ENCODE measurements at places on chromosomes 7 and 10.
A peak's percentile ranks its signal among the peaks of the same experiment; 100 is the strongest.

- H3K27me3 ChIP-seq = no peaks in the 10 kb centered on the region
- DNase-seq = no peak
- H3K36me3 ChIP-seq = no peaks in the 10 kb centered on the region
- no peak overlapping the region for H3K4me3 ChIP-seq
Observed at GRCh38 chr7:145082366-145083161, 246.7 kb upstream of the TPK1 start.

- no peak for DNase-seq
- H3K27me3 ChIP-seq = no peaks in the 10 kb centered on the region
- no peaks in the 10 kb centered on the region for H3K36me3 ChIP-seq
- no peak overlapping the region for H3K27ac ChIP-seq
Observed at GRCh38 chr10:127182161-127182560, 14.2 kb downstream of the INSYN2A start.

DNA sequence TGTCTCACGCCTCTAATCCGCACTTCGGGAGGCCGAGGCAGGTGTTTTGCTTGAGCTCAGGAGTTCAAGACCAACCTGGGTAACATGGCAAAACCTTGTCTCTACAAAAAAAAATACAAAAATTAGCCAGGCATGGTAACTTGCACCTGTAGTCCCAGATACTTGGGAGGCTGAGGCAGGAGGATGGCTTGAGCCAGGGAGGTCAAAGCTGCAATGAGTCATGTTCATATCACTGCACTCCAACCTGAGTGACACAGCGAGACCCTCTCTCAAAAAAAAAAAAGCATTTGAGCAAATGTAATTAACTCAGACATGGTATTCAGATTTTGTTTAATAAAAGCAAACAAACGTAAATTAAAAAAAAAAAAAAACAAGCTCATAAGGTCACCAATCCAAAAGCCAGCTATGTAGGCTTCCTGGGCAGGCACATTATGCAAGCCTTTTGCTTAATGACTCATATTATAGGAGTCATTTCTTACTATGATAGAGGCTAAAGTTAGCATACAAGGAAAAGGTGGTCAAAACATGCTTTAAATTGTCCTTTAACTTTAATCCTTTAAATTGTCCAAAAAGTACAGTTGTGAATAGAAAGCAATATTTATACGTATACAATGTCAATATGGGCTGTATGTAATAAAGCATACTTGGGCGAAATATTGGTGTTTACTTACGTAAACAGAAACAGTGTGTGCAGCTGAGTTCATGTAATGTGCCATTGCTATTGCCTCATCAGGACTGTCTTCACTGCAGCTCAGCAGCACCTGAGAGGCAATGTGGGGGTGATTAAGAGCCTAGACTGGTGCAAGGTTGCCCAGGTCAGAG, 13.0 kb downstream of the AKR1D1 start:
- no peak overlapping the region for H3K27ac ChIP-seq
- no peaks in the 10 kb centered on the region for H3K27me3 ChIP-seq
- H3K36me3 ChIP-seq = no peaks in the 10 kb centered on the region

GRCh38 chr7:128687131-128687530, 15.0 kb downstream of the GARIN1A start:
- no peaks in the 10 kb centered on the region for H3K4me1 ChIP-seq
- no peak overlapping the region for H3K27ac ChIP-seq
- DNase-seq = no peak
- no peaks in the 10 kb centered on the region for H3K27me3 ChIP-seq
- no peaks in the 10 kb centered on the region for H3K36me3 ChIP-seq

- no peak overlapping the region for H3K4me3 ChIP-seq
- no peaks in the 10 kb centered on the region for H3K27me3 ChIP-seq
- H3K27ac ChIP-seq = no peak overlapping the region
- DNase-seq = no peak
- H3K4me1 ChIP-seq = no peaks in the 10 kb centered on the region
Observed at GRCh38 chr7:66399566-66399965, 194.4 kb downstream of the TPST1 start.

DNA sequence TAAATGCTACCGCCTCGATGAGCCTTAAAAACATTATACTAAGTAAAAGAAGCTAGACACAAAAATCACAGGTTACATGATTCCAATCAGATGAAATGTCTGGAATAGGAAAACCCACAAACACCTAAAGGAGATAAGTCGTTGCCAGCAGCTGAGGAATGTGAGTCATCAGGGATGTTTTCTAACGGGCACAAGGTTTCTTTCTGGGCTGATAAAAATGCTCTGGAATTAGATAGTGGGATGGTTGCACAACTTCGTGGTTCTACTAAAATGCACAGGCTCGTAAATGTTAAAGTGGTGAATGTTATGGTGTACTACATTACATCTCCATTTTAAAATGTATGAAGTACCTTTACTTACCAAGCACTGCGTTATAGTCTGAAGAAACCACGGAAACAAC, 9.7 kb downstream of the ABLIM1 start:
- no peaks in the 10 kb centered on the region for H3K36me3 ChIP-seq
- no peak for DNase-seq
- H3K27me3 ChIP-seq = no peaks in the 10 kb centered on the region
- no peaks in the 10 kb centered on the region for H3K4me1 ChIP-seq
- H3K27ac ChIP-seq = no peak overlapping the region

DNA sequence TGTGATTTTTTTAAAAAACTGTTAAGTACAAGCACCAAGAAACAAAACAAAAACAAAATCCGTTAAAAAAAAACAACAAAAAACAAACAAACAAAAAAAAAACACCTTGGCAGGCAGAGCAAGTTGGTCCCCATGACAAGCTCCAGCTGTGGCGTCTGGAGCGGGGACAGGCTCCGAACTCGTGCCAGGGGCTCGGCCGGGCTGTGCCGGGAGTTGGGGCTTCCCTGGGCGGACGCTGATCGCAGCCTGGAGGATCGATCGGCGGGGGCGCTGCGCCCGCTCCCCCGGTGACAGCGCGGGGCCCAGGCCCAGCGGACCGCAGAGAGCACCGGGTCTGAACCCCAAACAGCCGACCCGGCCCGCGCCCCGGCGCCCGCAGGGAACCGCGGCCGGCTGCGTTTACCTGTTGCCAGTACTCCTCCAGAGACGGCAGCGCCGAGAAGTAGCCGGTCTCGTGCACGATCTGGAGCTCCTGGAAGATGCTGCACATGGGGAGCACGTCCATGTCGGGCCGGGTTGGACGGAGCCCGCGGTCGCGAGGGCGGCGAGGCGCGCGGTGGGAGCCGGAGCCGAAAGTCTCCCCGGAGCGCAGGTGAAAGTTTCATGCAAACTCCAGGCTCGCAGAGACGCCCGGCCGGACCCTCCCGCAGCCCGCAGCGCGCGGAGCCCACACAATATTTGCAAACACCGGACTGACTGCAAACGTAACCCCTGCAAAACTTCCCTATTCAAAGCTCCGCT, at the start of gene KLF6:
Gene KLF6, minus strand, starts transcription at position 700 of the 741 bp plus-strand sequence. Its CDS starts 195 bp downstream, at position 505.
- peak within 1 kb of the TSS; percentile 99 for H3K27ac ChIP-seq
- H3K4me1 ChIP-seq = peaks cover 33% of the 10 kb centered on the region
- no peaks in the 10 kb centered on the region for H3K27me3 ChIP-seq
- no peak for DNase-seq
